ENCODE measurements at places on chromosomes 7 and 10.
A peak's percentile ranks its signal among the peaks of the same experiment; 100 is the strongest.

- no peak for DNase-seq
Observed at GRCh38 chr7:50826371-50827172, 43.9 kb upstream of the GRB10 start.

DNA sequence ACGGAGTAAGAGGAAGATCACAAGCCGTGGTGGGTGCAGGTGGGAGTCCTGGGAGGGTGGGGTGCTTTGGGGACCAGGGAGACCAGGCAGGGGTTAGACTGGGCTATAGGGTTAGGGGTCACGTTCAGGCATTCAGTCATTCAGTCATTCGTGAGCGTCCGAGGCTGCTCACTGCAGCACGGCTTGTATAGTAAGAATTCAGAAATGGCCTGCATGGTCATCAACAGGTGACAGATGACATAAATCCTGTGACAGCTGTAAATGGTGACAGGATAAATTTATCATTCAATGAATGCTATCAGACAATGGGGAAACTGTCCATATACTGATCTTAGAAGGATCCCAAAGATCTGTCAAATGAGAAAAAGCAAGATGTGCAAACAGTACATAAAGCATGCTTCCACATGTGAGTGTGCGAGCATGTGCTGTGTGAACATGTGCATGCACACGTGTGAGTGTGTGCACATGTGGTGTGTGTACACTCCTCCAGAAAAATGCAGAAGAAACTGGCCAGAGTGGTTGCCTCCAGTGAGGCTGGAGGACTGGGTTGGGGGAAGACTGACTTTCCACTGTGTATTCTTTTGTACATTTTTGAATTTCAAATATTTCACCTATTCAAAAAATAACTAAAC lies 32.0 kb upstream of the SMARCD3 start:
- no peak for DNase-seq

GRCh38 chr7:47179812-47180515 lies 401.9 kb downstream of the TNS3 start:
- DNase-seq, result no peak

GRCh38 chr10:94859086-94859485 lies 79.4 kb upstream of the CYP2C9 start:
- no peak for DNase-seq

- no peak for DNase-seq
Observed at GRCh38 chr7:133081119-133081598, 731 bp downstream of the CHCHD3 start.

GRCh38 chr10:19935176-19935575 lies 118.9 kb downstream of the PLXDC2 start:
- no peak for DNase-seq

DNA sequence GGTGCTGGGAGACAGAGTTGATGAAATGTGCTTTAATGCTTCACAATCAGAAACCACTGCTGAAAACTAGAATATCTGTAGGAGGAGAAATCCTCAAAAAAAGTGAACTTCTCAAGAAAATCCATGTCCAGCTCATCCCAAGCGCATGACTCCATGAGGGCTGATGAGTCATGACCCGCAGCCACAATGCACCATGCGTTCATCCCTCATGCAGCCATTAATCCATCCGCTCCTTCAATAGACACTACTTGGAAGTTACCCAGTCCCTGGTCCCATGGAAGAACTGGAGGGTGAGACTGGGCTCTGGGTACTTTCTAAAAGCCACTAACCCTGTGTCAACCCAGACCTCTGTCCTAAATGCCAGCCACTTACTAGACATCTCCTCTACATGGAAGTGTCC lies 24.4 kb downstream of the TMEM273 start:
- DNase-seq, result no peak

GRCh38 chr7:37532636-37533035 lies 84.0 kb upstream of the ELMO1 start:
- no peak for DNase-seq

DNA sequence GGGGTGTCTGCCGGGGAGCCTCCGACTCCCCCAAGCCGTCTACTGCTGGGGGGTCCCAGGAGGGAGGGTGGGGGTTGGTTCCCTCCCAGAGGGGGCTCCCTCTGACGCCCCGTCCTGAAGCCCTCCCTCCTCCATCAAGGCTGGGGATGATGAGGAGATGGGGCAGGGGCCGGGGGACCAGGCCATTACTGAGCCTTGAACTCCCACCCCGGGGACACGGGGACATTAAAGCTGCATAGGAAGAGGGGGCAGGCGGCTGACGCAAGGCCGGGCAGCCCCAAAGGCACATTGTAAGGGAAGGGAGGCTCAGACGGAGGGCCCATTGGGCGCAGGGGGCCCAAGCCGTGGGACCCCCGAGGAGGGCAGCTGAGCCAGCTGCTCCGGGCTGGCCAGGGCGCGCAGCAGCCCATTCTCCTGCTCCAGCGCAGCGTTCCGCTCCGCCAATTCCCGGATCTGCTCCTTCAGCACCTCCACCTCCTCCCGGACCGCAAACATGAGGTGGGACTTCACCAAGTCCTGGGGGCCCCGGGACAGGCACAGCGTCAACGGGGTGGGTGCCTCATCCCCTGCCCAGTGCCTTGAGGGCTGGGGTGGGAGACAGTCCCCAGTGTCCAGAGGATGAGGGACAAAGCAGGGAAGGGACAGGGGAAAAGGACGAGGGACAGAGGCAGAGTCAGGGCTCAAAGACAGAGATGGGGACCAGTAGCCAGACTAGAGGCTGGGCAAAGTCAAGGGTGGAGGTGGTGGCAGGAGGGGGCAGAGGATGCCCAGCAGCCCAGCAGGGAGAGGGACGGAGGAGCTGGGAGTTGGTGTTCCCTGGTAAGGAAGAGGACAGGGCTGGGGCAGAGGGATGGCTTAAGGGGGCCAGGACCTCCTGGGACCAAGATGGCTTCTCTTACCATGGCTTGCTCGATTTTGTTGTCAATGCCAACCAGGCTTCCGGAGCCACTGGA lies 2.9 kb upstream of the SPACDR start:
- DNase-seq, result no peak

DNA sequence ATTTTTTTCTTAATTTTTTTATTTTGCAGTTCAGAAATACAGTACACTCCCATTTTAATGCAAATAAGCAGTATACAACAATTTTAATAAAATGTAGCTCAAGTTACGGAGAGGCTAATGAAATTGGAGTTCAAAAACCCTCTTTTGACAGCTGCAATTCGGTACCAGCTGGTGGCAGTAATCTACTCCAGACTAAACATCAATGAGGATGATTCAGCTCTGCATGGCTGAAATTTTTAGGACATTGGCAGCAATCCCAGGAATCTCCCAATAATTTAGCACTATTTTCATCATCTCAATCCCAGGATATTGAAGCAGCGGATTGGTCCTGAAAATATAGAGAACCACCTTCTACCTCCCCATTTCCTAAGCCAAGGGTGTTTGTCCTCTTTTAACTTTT lies 278.8 kb downstream of the CACNA2D1 start:
- DNase-seq, result peak; percentile 56

DNA sequence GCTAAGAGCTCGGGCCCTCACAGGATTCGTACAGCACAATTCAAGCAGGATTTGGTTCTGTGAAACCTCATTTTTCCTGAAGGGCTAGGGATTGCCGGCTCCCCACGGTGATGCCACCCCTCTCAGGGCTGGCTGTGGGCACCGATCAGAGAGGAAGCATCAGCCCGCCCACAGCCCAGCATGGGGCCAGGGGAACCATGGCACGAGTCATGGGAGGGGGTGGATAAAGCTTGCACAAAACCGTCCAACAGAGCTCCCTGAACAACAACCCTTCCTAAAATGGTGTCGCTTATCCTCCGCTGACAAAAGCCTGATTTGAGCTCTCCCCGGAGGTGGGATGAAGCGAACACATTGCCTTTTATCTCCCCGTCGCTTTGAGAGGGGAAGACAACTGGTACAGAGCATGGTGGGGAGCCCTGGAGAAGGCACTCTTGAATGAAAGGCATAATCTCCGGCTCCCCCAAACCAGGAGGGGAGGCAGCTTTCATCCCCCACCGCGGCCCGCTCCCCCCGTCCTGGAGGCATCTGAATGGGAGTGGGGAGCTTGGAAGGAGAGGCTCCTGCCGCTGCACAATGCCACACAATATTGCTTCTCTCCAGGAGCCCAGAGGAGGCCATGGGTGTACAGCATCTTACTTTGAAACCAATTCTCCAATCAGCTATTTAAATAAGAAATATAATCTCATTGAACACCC lies 144.0 kb downstream of the RPS24 start:
- no peak for DNase-seq

DNA sequence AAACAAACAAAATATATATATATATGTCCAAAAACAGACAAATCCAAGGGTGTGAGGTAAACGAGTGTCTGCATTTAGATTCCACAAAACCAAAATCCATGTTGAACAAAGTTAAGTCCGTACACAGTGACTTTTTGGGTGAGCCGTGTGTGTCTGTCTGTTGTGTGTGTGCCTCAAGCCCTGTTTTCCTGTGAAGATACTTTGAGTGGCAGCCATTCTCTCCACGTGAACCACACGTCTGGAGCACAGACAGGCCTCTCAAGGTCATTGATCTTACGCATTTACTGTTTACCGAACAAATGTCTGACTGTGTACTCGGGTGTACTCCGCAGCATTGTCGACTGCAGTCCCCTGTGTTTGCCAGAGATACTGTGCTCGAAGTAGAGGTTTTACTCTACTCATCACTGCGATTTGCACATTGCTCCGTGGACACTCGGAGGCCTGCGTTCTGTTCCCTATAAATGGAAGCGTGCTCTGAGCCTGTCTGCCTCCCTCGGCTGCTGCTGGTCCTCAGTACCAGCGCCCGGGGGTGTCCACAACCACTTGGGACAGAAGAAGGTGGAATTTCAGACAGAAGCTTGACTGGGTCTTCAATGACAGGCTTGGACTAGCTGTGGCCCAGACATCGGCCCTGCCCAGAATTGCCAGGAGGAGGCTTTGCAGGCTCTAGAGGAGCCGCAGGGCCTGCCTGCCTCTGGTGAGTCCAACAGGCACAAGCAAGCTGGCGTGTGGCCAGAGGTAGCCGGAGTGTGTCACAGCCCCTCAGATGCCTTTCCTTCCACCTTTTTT lies 22.1 kb downstream of the CYP17A1 start:
- no peak for DNase-seq

DNA sequence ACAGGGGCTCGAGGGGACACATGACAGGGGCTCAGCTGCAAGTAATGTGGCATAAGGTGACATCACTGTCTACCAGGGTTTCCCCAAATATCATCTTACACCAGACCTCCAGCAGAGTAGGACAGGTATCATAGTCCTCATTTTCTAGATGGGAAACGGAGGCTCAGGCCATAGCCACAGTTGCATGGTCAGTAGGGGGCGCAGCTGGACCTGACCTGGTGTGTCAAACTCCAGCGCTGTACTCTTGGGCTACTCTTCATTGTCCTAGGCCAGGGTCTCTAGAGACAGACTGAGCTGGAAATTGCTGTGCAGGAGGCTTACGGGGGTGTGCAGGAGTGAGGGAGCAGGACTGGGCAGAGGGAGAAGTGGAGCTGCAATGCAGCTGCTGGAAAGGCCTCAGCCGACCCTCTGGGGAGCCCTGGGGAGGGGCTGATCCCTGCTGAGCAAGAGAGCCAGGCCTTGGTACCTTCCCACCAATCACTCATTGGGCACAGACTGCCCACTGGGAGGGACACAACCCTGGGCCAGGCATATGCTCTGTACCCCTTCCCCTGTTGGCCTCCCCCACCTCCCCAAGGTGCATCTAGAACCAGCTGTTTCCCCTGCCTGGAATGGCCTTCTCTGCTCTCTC lies 89.9 kb downstream of the CDH23 start:
- no peak for DNase-seq

DNA sequence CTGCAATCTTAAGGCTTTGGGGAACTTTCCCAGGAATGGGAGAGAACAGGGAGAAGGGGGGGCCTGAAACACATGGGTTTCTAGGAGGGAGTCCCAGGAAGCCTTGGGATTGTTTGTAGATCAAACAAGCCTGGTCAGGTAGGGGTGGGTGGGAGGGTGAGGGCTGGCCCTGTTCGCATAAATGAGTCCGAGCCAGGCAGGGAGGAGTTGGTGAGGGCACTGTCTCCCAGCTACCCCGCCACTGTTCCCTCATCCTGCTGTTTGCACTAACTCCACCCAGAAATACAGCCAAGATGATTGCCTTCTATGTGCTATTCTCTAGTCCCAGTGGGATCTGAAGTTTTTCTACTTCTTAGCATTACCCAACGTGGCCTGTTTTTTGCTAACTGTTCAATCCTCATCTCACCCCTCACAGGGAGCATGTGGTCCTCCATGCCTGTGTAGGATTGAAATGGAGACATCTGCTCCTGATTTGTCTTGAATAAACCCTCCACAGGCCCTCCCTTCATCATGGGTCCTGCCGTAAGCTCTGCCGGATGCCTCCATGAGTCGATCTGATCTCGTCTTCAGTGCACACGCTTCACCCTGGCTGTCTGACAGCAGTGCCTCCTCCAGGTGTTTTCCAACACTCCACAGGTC lies 257.0 kb downstream of the COBL start:
- no peak for DNase-seq

- no peak for DNase-seq
Observed at GRCh38 chr10:69803809-69804208, 2.1 kb downstream of the COL13A1 start.

Measured in NCI-H2081 treated with DMSO at 0.1 percent for 48 hours (cell line).